ENCODE measurements at places on chromosomes 1 and 21. TPM values are rescaled to one million over a fixed set of nuclear protein-coding genes. Genes with fewer than 3 reads are reported as not detected.

- H3K4me3 ChIP-seq = no peak overlapping the region
- no peak overlapping the region for H3K27ac ChIP-seq
- no peak for DNase-seq
- H3K36me3 ChIP-seq = no peaks in the 10 kb centered on the region
- peaks cover 28% of the 10 kb centered on the region for H3K27me3 ChIP-seq
Observed at GRCh38 chr1:90716243-90716551, 905 bp downstream of the BARHL2 start.

Gene HOOK1
- 3.0 TPM for total RNA-seq

DNA sequence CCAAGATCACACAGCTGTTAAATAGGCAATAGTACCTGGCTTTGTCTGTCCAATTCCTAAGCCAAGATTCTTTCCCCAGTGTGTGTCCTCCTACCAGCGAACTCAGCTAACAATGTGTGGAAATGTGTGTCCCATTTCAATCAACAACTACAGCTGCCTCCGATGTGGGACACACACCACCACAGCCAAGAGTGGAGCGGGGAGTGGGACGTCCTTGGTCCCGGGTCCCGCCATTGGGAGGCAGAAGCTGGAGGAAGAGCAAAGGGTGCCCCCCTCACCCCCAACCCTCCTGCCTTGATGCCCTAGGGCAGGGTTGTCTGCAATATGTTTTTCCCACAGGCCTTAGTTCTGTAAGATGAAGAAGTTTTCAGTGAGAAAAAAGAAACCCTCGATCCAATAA is 265.4 kb upstream of the RAB4A start:
- H3K4me1 ChIP-seq = peaks cover 5% of the 10 kb centered on the region
- DNase-seq = no peak
- H3K36me3 ChIP-seq = no peaks in the 10 kb centered on the region
- H3K27ac ChIP-seq = no peak overlapping the region
- no peaks in the 10 kb centered on the region for H3K27me3 ChIP-seq

- peaks cover 3% of the 10 kb centered on the region for H3K27me3 ChIP-seq
- no peaks in the 10 kb centered on the region for H3K36me3 ChIP-seq
- no peak for DNase-seq
- H3K4me3 ChIP-seq = no peak overlapping the region
- H3K4me1 ChIP-seq = no peaks in the 10 kb centered on the region
Observed at GRCh38 chr1:26049531-26050247, 3.8 kb upstream of the SLC30A2 start.

DNA sequence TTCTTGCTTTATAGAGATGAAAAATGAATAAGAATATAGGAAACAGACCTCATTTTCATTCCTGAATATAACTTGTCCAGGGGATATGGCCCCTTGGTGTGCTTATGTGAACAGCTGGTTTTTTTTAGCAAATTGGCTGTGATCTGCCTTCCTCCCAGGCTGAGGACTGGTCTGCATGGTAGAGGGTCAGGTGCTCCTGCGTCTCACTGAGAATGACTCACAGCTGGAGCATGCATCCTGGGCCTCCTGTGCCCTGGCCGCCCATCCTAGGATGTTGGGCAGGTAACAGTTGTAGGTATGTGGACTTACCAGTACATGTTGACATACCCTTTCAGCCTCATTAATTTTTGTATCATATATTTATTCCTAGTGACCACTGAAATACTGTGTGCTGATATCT is 29.8 kb downstream of the AGT start:
- peaks cover 33% of the 10 kb centered on the region for H3K36me3 ChIP-seq
- H3K27me3 ChIP-seq = no peaks in the 10 kb centered on the region
- no peak overlapping the region for H3K27ac ChIP-seq
- DNase-seq = no peak

DNA sequence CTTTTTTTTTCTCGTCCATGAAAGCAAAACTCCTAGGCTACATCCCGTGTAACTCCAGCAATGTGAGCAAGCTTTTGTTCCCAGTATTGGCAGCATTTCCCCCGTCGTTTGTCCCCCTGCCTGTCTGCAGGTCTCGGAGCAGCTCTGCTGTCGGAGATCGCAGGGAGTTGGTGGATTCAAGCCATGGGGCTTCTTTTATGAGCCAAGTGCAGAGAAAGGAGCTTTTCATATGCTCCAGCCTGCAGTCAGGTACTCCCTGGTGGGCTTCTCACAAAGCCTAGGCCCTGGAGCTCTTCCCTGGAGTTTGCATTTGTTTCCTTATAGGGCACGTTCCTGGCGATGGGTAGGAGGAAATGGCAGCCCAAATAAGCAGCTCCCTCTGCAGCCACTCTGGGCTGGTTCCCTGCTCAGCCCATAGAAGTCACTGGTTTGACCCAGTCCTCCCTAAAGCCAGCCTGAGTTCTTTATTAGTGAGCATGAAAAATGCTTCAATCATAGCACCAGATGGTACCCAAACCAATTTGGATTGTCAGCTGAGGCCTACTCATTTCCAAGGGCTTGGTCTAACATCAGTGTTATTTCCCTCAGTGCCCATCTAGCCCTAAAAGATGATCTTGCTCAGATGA is 78.3 kb downstream of the NUF2 start:
- no peaks in the 10 kb centered on the region for H3K27me3 ChIP-seq
- H3K27ac ChIP-seq = no peak overlapping the region
- H3K36me3 ChIP-seq = no peaks in the 10 kb centered on the region
- H3K4me1 ChIP-seq = no peaks in the 10 kb centered on the region
- no peak for DNase-seq

DNA sequence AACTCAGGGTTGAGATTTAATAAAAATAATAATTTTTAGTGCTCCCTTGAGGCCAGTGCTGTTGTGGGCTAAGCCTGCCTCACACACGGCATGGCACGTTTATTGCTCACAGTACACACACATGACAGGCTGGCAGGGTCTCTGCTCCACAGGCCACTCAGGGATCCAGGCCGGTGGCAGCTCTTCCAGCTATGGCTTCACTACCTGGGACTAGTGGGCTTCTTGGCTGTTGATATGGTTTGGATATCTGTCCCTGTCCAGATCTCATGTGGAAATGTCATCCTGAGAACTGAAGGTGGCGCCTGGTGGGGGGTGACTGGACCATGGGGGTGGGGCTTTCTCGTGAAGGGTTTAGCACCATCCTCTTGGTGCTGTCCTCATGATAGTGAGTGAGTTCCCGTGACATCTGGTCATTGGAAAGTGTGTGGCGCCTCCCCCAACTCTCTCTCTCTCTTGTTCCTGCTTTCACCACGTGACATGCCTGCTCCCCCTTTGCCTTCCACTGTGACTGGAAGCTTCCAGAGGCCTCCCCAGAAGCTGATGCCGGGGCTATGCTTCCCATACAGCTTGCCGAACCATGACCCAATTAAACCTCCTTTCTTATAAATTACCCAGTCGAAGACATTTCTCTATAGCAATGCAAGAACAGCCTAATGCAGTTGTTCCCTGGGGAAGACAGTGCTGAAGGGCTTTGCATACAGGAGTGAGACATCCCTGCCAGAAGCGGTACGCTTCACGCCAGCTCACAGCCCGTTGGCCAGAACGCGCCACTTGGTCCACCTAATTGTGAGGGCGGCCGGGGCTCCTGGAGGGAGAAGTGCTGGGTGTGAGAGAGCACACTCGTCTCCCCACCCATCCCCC is 226.9 kb upstream of the C1orf174 start:
- no peak for DNase-seq
- H3K27ac ChIP-seq = no peak overlapping the region
- no peaks in the 10 kb centered on the region for H3K27me3 ChIP-seq
- H3K4me1 ChIP-seq = no peaks in the 10 kb centered on the region

DNA sequence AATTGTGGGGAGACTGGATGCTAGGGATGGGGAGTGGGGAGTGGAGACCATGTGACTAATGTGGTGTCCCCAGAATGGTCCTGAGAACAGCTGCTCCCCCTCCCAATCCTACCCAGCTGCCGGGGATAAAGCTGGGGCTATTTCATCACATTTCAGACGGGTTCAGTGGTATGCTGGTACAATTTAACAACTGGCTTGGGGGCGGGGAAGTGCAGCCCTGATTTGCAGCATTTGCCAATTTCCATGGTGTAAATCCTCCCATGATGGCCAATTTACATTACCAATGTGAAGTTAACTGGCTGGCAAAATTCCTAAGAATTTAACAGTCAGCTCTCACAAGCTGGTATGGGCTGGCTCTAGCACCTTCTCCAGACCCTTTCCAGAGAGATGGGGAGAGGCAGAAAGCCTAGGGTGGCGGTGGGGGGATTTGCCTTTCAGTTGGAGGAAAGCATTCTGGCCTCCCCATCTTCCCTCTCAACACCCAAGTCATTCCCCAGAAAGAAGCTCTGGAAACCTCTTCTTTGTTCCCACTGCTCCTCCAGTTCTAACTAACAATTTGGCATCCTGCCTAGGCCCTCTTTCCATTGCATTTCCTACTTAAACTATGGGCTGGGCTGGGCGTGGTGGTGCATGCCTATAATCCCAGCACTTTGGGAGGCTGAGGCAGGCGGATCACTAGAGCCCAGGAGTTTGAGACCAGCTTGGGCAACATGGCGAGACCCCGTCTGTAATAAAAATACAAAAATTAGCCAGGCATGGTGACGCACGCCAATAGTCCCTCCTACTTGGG is 11.3 kb upstream of the ADGRB2 start:
- DNase-seq = no peak
- H3K4me3 ChIP-seq = no peak overlapping the region
- H3K4me1 ChIP-seq = peaks cover 6% of the 10 kb centered on the region
- peaks cover 3% of the 10 kb centered on the region for H3K27me3 ChIP-seq

Gene LCE1B
- not detected for total RNA-seq

Gene RGS7
- not detected for total RNA-seq

DNA sequence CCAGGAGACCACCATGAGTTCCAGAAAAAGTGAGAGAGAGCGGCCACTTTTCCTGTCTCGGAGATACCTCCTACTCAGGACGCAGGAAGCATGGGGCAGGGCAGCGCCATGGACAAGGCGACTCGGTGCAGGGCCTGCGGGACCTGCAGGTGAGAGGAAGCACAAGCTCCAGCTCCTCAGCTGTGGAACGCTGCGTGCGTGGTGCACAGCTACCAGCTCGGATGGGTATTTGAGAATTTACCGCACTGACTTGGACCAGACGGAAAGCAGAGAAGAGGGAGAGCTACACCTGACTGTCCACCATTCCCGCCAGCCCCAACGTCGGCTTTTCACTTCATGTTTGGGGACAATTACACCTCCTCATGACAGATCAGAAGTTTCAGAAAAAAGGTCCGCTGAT is 8.2 kb upstream of the CDK11A start:
- no peak overlapping the region for H3K27ac ChIP-seq
- H3K27me3 ChIP-seq = no peaks in the 10 kb centered on the region
- H3K36me3 ChIP-seq = peaks cover 3% of the 10 kb centered on the region

DNA sequence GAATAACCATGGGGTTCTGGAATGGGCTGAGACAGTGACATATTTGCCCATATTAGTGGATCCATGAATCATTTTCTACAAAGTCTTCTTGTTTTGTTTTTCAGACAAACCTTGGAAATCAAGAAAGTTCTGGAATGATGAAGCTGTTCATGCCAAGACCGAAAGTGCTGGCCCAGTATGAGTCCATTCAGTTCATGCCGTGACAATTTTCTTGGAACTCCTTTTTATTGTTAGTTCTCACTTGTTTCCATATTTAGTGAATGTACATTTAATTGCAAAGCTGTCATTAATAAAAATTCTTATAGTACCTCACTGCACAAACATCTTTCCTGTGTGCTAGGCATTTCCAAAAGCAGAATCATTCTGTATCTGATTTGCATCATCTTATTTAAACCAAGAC is 100.6 kb upstream of the KCNJ15 start:
- H3K27me3 ChIP-seq = no peaks in the 10 kb centered on the region
- H3K27ac ChIP-seq = no peak overlapping the region
- no peak for DNase-seq
- H3K4me3 ChIP-seq = no peak overlapping the region

Gene S100A12
- not detected for total RNA-seq

- no peak overlapping the region for H3K27ac ChIP-seq
- no peak for DNase-seq
- H3K4me1 ChIP-seq = no peaks in the 10 kb centered on the region
- no peaks in the 10 kb centered on the region for H3K27me3 ChIP-seq
- H3K4me3 ChIP-seq = no peak overlapping the region
Observed at GRCh38 chr1:66381621-66382275, 152.2 kb upstream of the SGIP1 start.

Gene FCRL3
- 20.3 TPM for total RNA-seq

- no peaks in the 10 kb centered on the region for H3K36me3 ChIP-seq
- H3K4me1 ChIP-seq = peaks cover 9% of the 10 kb centered on the region
- DNase-seq = no peak
- H3K4me3 ChIP-seq = no peak overlapping the region
- H3K27ac ChIP-seq = no peak overlapping the region
- H3K27me3 ChIP-seq = no peaks in the 10 kb centered on the region
Observed at GRCh38 chr1:226829105-226829504, 41.3 kb upstream of the PSEN2 start.

DNA sequence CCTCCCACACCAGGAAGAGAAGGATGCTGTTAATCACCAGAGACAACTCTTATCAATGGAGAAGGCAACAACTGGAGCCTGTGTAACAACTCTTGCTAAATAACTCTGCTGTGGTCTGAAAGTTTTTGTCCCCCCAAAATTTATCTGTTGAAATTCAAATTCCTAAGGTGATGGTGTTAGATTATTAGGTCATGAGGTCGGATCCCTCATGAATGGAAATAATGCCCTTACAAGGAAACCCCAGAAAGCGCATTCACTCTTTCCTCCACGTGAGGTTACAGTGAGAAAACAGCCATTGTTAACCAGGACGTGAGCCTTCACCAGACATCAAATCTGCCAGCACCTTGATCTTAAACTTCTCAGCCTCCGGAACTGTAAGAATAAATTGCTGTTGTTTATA is 141.9 kb upstream of the CXADR start:
- DNase-seq = no peak
- no peaks in the 10 kb centered on the region for H3K36me3 ChIP-seq
- no peak overlapping the region for H3K4me3 ChIP-seq
- H3K27ac ChIP-seq = no peak overlapping the region
- H3K4me1 ChIP-seq = no peaks in the 10 kb centered on the region

GRCh38 chr1:170791941-170792340 is 128.0 kb downstream of the PRRX1 start:
- H3K4me1 ChIP-seq = no peaks in the 10 kb centered on the region
- no peaks in the 10 kb centered on the region for H3K36me3 ChIP-seq
- H3K27me3 ChIP-seq = no peaks in the 10 kb centered on the region
- no peak for DNase-seq

Gene GBP6
- 0.24 TPM for total RNA-seq

DNA sequence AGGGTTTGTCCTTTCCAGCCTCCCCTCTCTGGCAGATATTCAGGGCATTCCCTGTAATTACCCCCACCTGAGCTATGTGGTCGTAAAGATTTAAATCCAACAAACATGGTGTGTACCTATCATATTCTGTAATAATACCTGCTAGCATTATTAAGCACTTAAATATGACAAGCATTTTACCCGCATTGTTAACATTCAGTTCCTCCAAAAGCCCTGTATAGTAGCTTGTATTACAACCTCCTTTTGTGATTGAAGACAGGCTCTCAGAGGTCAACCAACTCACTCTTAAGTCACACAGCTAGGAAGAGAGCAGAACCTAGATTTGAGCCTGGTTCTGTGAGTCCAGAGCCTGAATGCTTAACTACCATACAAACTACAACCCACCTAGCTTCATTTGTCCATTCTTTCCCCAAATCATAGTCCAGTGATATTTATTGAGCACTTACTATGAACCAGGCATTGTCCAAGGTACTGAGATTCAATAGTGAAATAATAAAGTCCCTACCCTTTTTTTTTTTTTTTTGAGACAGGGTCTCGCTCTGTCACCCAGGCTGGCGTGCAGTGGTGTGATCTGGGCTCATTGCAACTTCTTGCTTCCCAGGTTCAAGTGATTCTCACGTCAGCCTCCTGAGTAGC is 13.8 kb upstream of the KDM4A start:
- no peak for DNase-seq
- H3K27ac ChIP-seq = no peak overlapping the region
- H3K4me3 ChIP-seq = no peak overlapping the region

- no peaks in the 10 kb centered on the region for H3K27me3 ChIP-seq
- H3K36me3 ChIP-seq = no peaks in the 10 kb centered on the region
- H3K4me1 ChIP-seq = no peaks in the 10 kb centered on the region
- H3K27ac ChIP-seq = no peak overlapping the region
- DNase-seq = no peak
Observed at GRCh38 chr1:22414244-22414751, 37.4 kb upstream of the ZBTB40 start.
